ENCODE measurements at places on chromosomes 2 and 18.

DNA sequence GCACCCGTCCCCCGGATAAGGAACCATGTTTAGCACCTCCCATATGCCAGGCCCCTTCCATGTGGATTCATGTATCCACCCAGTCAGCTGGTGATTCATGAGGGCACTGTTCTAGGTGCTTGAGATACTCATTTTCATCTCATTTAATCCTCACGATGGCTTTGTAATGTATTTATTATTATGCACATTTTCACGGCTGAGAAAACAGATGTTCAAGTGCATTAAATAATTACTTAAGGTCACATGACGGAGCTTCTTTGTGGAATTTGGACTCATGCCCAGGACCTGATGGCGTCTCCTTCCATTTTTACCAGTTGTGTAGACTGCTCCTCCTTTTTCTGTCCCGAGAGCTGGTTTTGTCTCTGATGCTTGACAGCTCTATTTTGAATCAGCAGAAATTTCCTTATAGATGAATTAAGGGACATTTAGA is 72.2 kb upstream of the RBM44 start:
- no peak for DNase-seq

DNA sequence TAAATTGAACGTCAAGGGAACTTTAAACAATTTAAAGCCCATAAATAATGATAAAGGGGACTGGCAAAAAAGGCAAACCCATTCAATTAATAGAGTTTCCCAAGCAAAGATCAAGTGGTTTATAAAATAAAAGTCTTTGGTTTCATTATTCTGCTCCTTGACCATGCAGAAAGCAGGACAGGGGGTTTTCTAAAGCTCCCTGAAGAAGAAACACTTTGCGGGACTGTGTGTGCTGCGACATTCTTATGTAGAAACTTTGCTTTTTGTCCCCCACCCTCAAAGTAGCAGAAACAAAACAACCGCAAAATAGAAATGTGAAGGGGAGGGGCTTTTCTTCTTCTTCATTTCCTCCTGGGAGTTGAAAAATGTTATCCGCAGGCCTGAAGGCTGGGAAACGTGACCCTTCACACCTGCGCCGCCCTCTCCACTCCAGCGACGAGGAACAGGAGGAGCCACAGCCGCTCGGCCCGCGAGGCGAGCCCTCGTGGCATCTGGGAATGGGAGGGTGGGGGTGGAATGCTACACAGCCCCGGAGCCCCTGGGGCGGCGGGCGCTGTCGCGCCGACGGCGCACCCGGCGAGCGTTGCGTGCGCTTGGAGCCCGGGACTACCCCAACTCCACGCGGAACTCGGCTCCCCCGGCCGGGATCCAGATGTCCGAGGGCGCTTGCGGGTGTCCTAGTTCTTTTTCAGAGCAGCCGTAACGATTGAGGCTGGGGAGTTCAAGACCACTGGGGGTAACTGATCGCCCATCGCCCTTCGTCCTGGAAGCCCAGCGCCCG is 4.3 kb upstream of the GBX2 start:
- DNase-seq = no peak

- DNase-seq = no peak
These were observed 1.4 kb downstream of the FIGN start for GRCh38 chr2:163734401-163734800.

DNA sequence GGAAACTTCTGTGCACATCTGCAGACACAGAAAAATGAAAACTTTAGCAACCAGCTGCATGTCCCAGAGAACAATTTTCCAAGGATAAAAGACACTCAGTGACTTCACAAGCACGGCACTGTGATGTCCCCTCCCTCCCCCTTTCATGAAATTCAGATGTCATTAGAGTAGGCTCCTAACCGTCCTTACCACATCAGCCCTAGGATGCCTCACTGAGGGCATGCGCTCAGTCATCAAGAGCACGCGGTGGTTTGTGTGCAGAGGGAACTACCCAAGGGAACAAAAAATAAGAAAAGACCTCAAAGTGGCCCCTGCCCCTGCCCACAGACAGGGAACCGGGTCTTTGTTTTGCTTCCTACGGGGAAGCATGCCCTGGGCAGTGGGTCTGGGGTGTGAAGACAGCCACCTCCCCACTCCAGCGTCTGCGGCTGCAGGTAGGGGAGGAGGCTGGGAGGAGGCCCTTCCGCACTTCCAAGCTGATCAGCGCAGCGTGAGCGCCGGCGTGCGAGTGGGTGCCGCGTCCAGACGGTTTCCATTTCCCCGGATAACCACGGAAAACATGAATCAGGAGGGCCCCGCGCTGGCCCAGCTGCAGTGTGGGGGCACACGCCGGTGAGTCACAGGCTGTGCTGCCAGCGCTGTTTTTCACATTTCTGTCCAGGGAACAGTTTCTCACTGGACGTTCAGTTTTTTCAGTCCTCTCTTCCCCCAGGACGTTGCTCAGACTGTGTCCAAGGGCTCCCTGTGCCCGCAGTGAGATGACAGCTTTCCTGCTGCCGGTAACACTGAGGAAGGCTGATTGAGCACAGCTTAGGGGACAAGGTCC is 70.6 kb downstream of the COPS8 start:
- peak; percentile 49 for DNase-seq

DNA sequence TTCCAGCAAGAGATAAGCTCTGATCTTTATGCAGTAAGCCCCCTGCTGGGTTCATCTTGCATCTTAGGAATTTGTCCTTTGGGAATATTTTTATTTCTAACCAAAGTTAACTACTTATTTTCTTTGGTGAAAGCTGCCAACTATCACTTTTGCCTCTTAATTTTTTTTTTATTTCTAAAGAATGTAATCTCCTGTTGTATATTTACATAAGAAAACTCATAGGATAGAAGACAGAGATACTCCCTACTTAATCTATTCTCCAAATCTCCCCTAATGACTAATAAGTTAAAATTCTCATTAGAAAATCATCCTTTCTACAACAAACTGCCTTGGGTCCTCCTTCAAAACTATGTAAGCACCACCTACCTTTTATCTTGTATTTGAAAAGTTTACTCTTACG is 612.2 kb upstream of the SLC39A10 start:
- no peak for DNase-seq

- no peak for DNase-seq
These were observed 439.5 kb downstream of the MEIS1 start for GRCh38 chr2:66874411-66874810.

DNA sequence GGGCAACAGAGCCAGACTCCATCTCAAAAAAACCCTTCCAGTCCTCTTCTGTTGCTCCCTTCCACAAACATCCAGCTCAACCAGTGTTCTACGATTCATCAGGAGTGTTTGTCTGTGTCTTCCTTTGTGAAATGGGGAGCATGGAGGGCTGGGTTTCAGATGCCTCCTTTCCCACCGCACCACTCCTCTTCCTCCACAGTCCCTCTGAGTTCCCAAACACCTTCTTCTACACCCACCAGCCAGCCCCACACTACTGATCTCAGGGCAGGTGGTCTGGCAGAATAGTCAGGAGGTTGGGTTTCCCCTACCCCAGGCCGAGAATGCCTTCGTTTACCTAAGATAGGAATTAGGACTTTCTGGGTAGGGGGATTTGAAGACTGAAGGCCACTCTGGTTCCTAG is 36.9 kb downstream of the NGEF start:
- DNase-seq = no peak

DNA sequence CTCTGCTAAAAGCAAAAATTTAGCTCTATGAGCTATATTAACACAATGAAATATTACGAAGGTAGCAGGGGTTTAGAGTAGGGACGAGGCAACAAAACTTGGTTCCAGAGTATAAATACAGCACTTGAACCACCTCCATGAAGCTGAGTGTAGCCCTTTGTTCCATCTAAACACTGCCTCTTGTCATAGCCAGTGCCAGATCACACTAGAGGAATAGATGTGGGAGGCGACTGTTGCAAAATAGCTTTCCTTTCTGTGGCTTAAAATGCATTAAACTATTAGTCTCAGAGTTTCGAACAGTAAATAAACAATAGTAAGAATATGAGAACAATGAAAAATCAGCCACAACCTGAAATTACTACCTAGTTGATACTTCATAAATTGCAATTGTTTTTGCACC is 29.8 kb downstream of the PIEZO2 start:
- no peak for DNase-seq

DNA sequence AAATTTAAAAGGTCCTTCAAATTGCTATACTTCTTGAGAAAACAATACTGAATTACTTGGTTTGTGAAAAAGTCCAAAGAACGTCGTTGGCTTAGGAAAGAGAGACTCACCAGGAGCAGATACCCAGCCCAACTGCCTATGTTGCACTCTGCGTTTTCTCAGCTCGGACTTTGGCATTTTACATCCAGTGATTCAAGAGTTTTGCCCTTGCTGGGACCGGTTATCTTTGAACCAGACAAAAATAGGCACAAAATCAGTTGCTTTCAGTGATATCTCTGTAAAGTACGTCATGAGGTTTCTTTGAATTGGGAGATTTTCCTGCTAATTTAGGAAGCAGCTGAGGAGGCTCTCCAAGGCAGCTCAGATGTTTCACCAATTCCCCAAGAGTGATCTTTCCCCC is 29.3 kb downstream of the FHOD3 start:
- DNase-seq = peak; percentile 36

DNA sequence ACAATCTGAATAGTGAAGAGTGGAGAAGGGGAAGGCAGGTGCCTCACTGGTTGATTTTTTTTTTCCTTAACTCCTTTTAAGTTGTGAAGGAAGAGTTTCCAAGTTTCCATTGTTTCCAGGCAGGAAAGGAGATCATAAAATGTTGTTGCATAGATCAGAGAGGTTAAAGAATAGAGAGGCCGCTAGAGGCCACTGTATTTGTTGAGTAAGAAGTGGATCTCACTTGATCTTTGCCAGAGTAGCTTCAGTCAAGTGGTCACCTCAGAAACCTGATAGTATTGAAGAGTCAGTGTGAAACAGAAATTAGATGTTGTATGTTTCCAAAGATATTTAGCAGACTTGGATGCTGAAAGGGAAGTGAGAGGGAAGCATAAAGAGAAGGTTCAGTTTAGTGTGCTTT is 17.6 kb downstream of the CTNNA2 start:
- DNase-seq = peak; percentile 23

DNA sequence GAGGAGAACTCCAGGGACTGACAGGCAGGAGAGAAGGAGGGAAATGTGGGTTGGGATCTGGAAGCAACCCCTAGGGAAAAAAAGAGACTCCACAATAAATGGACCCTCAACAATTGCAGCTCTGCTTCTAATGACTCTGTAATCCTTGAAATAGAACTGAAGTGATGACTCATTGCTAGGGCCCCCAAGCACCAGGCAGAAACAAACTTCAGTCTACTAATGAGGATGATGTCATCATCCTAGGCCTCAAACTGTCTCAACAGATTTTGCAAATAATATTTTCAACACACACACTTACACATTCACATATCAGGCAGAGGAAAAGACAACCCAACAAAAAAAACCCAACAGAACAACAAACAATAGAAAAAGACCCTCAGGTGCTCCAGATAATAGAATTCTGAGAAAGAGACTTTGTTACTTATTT is 143.3 kb downstream of the HDAC4 start:
- DNase-seq = no peak

GRCh38 chr2:59232394-59233165 is 991.5 kb upstream of the FANCL start:
- DNase-seq = no peak

GRCh38 chr2:86344404-86344803 is 7.0 kb upstream of the REEP1 start:
- no peak for DNase-seq

DNA sequence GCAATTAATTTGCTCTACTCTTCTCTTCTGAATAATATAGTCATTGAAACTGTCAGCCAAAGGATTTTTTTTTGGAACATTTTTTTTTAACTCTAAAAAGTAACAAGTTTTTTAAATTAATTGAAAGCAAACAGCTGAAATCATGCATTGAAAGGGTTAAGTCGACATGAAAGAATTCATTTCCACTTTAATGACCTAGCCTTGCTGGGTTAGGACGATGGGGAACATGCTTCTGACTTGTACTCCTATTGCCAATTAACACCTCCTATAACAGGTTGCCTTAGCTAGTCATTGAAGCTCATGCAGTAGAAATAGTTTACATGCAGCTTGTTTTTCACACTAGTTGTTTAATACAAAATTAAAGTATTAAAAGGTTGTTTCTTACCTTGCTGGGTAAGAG is 47.8 kb downstream of the PSMD14 start:
- DNase-seq = no peak
